GM23248 (cell line): ENCODE measurements at places on chromosomes 7 and 10. TPM values are rescaled to one million over a fixed set of nuclear protein-coding genes. Genes with fewer than 3 reads are reported as not detected.

Gene FLNC
- total RNA-seq = 304 and 353 TPM in 2 replicates

Gene DEPP1
- 7.0 and 10.1 TPM in 2 replicates for total RNA-seq

Gene ZNF33B
- total RNA-seq = 1.9 and 3.2 TPM in 2 replicates

Gene SYT15
- 0.89 and 1.2 TPM in 2 replicates for total RNA-seq

Gene NFE2L3
- 0.76 and 1.4 TPM in 2 replicates for total RNA-seq

DNA sequence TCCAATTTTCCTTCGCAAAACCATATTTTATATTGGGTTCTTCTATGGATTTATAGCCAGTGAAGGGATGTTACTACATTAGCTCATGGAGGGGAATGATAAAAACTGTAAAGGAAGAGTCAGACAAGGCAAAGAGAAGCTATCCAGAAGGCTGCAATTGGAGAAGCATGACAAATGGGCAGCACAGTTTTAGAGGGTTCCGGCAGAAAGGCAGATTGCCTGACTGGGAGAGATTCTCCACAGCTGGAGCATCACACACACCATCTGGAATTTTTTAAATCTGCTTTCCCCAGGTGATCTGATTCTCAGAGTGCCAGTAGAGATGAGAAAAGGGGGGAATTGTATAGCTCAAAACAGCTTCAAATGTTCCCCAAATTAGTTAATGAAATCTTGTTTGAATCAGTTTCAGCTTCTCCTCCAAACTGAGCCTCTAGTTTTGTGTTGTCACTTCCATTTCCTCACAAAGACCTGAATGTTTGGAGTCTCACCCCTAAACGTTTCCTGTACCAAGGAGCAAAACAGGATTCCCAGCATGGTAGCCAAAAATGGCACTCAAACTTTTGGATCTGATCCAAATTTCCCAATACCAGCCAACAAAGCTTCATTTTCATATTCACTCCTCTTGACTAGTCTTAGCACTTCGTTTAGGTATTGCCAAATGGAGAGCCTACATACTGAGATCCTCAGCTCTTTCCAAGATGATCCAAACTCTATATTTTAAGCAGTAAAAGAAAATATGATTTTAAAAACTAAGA, 177.5 kb downstream of the HPSE2 start:
- H3K4me1 ChIP-seq = no peaks in the 10 kb centered on the region
- H3K4me3 ChIP-seq = no peak overlapping the region

DNA sequence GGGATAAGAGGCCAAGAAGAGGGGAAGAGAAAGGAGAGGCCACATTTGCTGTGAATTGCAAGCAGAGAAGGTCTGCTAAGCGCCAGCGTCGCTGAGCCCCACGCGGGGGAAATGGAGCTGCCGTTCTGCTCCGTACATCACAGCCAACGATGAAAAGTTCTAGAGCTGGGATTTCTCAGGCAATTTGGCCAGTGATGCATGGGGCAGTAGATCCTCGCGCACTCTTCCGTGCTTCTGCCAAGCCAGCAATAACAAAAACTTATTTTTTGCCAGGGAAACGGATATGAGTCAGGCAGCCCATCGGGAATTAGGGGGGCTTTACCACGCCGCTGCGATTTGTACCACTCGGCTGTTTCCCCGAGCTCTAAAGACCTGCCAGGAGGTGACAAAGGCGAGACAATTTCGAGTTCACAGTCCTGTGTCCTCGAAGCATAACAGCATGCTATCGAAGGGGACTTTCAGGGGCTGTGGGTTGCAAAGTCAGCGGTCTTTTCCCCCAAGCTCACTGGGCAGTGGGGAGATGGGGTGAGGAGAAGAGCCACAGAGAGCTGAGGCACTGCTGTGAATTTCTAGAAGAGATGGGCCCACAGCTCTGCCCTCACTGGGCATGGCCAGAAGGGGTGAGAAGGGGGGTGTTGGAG, 30.0 kb upstream of the SLF2 start:
- H3K4me1 ChIP-seq = peaks cover 8% of the 10 kb centered on the region; the same call in 1 of the 2 replicates
- no peaks in the 10 kb centered on the region for H3K36me3 ChIP-seq
- DNase-seq = peak; percentile 79
- no peaks in the 10 kb centered on the region for H3K27me3 ChIP-seq
- no peak overlapping the region for H3K27ac ChIP-seq
- no peak overlapping the region for H3K4me3 ChIP-seq

DNA sequence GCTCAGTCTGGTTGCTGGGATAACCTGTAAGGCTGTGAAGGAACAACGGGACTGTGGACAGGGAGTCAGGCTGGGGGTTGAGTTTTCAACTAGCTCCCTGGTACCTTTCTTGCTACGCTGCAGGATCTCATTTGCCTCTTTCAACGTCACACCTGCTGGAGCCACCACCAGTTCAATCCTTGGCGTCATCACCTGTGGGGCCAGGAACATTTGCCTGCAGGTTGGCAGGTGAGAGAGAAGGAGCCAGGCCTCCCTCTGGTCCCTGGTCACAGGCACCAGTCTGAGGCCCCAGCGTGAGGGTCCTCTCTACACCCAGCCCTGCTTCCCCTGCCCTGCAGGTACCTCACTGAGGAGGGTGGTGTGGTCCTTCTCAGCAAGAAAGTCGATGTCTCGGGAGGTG, 9.8 kb downstream of the IMPDH1 start:
- no peaks in the 10 kb centered on the region for H3K27me3 ChIP-seq
- no peak overlapping the region for H3K27ac ChIP-seq
- H3K4me1 ChIP-seq = peaks cover 8% of the 10 kb centered on the region
- DNase-seq = no peak
- peaks cover 24% of the 10 kb centered on the region for H3K36me3 ChIP-seq

GRCh38 chr7:36309301-36309700, 80.4 kb upstream of the ANLN start:
- DNase-seq = no peak
- peaks cover 5% of the 10 kb centered on the region for H3K4me1 ChIP-seq
- no peaks in the 10 kb centered on the region; the same call in 1 of the 2 replicates for H3K27me3 ChIP-seq
- H3K27ac ChIP-seq = no peak overlapping the region
- H3K4me3 ChIP-seq = no peak overlapping the region

DNA sequence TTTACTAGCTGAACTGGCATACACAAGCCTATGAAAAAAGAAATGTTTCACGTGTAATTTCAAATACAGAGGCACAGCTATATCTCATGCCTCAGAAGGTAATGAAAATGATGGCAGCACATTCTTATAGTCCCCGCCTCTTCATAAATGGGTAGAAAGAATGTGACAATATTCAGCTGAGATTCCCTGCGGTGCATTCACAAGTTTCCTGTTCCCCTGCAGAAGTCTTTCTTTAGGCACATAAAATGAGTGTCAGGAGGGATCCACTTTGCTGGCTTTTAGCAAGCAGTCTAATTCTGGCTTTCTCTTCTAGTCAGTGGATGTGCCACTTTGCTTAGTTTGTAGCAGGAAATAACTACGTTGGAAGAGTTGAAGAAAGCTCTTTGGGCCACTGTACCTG, 56.1 kb downstream of the DGKB start:
- peaks cover 15% of the 10 kb centered on the region for H3K4me1 ChIP-seq
- H3K4me3 ChIP-seq = no peak overlapping the region
- H3K36me3 ChIP-seq = no peaks in the 10 kb centered on the region

DNA sequence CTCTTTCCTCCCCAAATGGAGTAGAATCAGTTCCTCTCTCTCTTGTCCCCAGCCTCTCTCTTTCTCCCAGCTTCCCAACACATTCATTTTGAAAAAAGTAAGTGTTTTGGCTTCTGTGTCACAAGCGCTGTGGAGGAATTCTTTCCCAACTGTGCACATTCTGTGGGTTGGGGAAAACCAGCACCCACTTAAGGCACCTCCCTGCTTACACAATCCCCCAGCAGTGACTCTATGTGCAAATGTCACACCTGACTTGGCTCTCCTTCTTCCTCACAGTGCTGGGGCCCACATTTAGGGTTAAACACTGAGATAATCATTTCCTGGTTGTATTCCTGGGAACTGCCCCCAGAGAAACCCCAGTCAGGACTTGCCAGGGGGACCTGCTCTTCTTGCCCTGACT, 358.1 kb upstream of the ZNF32 start:
- H3K4me1 ChIP-seq = no peaks in the 10 kb centered on the region
- no peak overlapping the region for H3K27ac ChIP-seq
- H3K36me3 ChIP-seq = no peaks in the 10 kb centered on the region
- H3K4me3 ChIP-seq = no peak overlapping the region

- H3K27ac ChIP-seq = no peak overlapping the region
- no peak overlapping the region for H3K4me3 ChIP-seq
These were observed 20.6 kb downstream of the RBM20 start for GRCh38 chr10:110664483-110665420.
